Vagina (tissue), 2 donors: ENCODE measurements at places on chromosomes 2 and 18.

DNA sequence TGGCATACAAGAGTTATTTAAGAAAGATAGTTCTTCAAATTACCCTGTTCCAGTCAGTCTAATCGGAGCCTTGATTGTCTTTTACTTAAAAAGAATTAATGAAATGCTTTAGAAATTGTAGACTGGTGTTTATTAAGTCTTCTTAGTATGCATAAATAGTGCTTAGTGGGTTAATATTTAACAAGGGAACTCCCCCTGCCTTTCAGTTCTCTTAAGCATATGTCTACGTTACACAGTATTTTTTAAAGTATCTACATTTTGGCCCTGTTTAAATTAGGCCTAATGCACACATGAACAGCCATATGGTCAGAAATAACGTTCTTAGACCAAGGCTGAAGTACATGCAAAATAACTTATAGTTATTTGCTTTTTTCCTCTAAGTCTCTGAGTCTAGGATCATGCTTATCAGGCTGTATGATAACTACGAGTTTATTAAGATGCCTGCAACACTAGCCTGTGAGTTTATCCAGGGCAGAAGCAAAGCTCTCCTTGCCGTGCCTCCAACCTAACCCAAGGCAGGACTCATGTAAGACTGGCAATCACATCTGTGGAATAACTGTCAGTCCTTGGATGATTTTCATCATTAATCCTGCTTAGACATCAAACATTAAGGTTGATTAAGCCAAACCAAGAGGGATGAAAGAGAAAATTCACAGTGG, 6.7 kb downstream of the BCL2 start:
- no peak for DNase-seq

GRCh38 chr2:21261591-21261990, 137.8 kb downstream of the TDRD15 start:
- no peak for DNase-seq

DNA sequence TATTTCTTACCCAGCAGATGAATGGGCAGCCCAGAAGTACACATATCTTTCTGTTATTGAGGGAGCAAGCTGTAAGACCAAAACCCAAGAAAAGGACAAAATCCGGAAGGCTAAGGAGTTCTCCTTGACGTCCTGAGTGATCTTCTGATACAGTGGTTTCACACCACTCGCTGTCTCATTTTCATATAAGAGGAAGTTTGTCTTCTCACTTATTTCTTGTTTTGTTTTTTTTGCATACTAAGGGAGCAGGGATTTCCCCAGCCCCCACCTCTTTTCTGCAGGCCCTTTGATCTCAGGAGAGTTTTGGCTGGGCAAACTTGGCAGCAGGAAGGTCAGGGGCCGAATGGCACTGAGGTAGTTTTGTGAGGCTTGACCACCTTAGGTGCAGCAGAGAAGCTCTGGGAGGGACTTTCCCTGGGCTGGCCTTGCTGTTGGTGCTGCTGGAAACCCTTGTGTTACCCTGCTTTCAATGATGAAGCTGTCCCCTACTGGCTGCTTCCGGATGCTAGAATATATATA, 13.3 kb downstream of the CHRNA1 start:
- DNase-seq = no peak

- no peak for DNase-seq
Measured at GRCh38 chr18:21064347-21064746, 47.3 kb downstream of the ROCK1 start.

- DNase-seq = no peak
Measured at GRCh38 chr2:50975546-50975945, 56.4 kb downstream of the NRXN1 start.

DNA sequence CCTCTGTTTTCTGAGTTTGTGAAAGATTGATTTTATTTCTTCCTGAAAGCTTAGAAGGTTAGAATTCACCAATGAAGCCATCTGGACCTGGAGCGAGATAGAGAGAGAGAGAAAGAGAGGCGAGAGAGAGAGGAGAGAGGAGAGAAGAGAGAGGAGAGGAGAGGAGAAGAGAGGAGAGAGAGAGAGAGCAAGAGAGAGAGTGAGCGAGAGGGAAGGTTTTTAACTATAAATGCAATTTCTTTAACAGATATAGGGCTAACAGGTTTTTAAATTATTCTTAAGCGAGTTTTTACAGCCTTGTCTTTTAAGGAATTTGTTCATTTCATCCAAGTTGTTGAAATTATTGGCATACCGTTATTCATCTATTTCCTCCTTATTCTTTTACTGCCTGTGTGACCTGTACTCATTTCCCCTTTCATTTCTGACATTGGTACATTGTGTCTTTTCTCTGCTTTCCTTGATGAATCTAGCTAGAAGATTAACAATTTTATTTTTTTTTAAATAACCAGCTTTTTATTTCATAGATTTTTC, 56.1 kb downstream of the BABAM2 start:
- DNase-seq = no peak

- DNase-seq = no peak
Measured at GRCh38 chr2:240561325-240561971, 1.3 kb downstream of the DUSP28 start.

DNA sequence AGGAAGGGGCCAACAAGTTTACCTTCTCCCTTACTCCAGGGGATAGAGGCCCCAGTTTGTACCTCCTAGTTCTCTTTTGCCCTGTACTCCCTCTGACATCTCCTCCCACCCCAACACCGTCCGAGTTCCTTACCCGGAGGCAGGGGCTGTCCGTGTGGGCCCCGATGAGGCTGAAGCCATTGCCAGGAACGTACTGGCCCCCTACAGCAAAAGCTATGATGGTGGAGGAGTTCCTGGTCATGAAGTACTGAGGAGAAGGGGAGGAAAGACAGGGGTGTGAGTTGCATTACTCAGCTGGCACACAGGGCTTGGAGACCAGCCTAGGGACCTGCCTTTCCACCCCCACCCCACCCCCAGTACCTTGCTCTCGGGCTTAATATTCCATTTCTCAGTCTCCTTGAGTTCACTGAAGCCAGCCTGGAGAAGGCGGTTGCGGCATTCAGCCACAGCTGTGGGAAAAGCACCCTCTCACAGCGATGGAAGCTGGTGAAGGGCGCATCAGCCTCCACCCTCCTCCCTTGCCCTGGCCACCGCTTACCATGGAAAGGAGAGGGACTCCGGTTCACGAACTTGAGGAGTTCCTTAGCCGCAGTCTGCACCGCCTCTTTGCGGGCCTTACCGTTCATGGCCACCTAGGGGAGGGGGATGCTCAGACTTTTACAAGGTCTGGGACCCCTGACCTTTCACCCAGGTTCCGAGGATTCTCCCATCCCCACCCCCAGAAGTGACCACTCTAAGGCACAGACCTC, 1.0 kb downstream of the DNPEP start:
- DNase-seq = no peak

DNA sequence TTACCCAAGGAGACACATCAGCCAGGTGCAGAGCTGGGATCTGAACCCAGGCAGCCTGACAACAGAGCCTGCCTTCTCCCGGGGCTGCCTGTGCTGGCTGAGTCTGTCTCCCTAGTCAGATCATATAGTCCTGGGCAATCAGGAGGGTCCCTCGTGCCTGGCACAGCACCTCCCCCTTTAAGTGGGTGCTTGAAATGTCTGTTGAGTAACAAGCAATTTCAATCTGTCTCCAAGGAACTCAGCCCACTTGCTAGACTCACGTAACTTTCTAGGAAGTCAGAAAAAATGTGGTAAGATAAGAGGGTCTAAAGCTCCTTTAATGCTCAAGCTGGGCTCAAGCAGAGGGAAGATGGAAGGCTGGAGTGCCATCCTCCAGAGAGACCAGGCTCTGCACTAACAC, 51.9 kb downstream of the REEP1 start:
- no peak for DNase-seq

GRCh38 chr2:192127434-192127833, 67.3 kb downstream of the TMEFF2 start:
- DNase-seq = no peak

- no peak for DNase-seq
Measured at GRCh38 chr2:221747289-221747972, 175.3 kb upstream of the EPHA4 start.

GRCh38 chr2:217530392-217531090, 472.3 kb downstream of the TNS1 start:
- no peak for DNase-seq

GRCh38 chr18:68699043-68699442, 15.9 kb downstream of the TMX3 start:
- no peak for DNase-seq

DNA sequence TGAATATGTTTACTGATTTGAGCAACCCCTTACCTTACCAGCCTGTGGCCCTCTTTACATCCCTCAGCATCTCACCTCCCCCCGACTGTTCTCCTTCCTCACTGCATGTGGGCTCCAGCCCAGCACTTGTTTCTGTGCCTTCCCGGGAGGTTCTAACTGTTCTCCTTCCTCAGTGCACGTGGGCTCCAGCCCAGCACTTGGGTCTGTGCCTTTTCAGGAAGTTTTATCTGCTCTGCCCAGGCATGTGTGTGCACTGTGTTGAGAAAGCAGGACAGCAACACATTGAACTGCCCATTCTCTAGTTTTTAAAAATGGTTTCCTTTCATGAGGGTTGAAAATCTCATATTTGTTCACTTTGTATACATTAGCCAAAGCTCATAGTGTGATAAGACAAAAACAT, 158.4 kb downstream of the ATP9B start:
- DNase-seq = no peak

DNA sequence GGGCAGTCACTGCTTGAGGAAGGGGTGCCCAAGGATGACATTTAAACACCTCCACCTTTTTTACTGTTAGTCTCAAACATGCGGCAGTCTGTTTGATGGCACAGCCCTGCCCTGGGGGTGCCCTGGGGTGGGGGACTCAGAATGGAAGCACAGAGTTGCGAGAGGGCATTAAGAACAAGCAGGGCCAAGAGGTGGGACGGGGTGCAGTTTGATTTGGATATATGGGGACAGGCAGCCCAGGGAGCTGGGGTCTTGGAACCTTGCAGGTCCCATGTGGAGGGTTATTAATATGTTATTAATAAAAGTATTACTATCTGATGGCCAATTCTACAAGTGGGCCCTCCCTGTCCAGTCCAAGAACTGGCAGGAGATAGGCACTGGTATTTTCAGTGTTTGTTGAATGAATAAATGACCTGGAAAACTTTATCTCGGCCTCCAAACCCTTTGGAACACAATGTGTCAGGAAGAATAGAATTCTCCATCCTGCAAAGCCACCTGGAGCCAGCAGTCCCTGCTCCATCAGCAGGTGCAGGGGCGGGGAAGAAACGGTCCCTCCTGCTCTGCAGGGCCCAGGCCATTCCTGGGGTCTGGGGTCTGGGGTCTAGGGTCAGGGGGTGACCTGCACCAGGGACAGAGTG, 25.2 kb downstream of the SDC1 start:
- DNase-seq = no peak
